Testis (tissue), 5 donors: ENCODE measurements at places on chromosomes 2 and 18. TPM values are rescaled to one million over a fixed set of nuclear protein-coding genes. Genes with fewer than 3 reads are reported as not detected.

The B3GNT7 gene
- total RNA-seq: 3.3 TPM

The VIT gene
- 9.4 TPM for total RNA-seq

The SNED1 gene
- 82.7 TPM for total RNA-seq

The FKBP7 gene
- total RNA-seq: 10.1 TPM

The TBR1 gene
- total RNA-seq: 5.3 TPM

The SERPINB11 gene
- 2.0 TPM for total RNA-seq

The SERPINB13 gene
- not detected for total RNA-seq

The SPR gene
- 21.7 TPM for total RNA-seq

DNA sequence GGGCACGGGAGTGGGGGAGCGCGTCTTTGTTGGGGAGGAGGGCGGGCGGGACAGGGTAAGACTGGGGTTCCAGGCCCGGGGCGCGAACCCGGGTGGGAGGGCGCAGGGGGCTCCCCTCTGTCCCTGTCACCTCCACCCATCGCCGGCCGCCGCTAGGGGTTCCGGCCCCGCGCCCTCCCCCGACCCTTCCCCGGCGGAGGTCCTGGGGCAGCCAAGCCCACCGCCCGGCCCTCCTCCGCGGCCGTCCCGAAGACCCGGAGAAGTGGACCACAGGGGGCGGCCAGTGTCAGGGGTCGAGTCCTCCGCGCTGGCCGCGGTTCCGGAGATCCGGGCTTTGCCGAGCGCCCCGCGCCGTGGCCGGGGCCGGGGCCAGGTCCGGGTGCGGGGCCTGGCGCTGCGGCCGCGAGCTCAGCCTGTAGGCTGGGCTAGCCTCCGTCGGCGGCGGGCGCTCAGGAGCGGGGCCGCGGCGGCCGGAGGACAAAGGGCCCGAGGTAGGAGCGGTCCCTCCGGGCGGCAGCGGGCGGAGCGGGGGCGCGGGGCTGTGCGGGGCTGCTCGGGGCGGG lies 16.6 kb upstream of the E2F6 start:
- H3K4me3 ChIP-seq: peak overlapping the region; percentile 69
- H3K4me1 ChIP-seq: peaks cover 9% of the 10 kb centered on the region
- no peaks in the 10 kb centered on the region for H3K36me3 ChIP-seq
- no peaks in the 10 kb centered on the region for H3K27me3 ChIP-seq
- H3K27ac ChIP-seq: peak overlapping the region; percentile 91
- DNase-seq: peak; percentile 56

DNA sequence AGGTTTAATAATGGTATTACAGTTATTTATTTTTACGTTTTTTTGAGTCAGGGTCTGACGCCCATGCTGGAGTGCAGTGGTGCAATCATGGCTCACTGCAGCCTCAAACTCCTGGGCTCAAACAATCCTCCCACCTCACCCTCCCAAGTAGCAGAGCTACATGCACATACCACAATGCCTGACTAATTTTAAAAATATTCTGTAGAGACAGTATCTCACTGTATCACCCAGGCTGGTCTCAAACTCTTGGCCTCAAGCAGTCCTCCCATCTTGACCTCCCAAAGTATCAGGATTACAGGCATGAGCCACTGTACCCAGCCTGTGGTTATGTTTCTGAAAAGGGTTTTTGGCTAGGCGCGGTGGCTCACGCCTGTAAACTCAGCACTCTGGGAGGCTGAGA lies 120.8 kb downstream of the ESCO1 start:
- no peak for DNase-seq
- H3K4me3 ChIP-seq: no peak overlapping the region
- no peaks in the 10 kb centered on the region for H3K36me3 ChIP-seq
- no peak overlapping the region for H3K27ac ChIP-seq

GRCh38 chr2:119004602-119005001 lies 62.6 kb downstream of the MARCO start:
- no peak overlapping the region for H3K27ac ChIP-seq
- H3K4me1 ChIP-seq: no peaks in the 10 kb centered on the region
- peak; percentile 7 for DNase-seq
- no peaks in the 10 kb centered on the region for H3K27me3 ChIP-seq
- H3K36me3 ChIP-seq: no peaks in the 10 kb centered on the region

DNA sequence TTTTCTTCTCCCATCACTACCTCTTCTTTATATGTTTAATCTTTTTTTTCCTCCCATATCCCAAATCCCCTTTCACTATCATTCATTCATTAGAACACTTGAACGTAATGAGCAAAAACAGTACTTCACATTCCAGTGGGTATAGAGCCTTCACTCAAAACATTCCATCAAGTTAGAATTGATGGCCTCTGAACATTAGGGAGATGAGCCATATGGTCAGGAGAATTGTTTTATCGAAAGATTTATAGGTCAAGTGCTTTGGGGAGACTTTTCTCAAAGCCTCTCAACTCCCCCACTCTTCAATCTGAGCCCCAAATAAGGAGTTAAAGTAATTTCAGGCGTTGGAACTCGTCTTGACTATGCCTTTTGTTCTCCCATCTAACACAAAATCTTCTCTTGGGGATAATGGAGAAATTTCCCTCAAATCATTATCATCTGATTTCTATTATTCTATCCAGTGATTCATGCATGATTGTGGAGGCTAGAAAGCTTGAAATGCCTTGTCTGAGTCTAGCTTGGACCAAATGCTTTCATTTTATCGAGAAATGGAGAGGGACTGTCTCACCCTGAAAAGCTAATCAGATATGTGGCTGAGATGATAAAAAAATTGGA lies 79.2 kb downstream of the KIAA2012 start:
- no peak for DNase-seq
- H3K36me3 ChIP-seq: no peaks in the 10 kb centered on the region
- H3K27me3 ChIP-seq: no peaks in the 10 kb centered on the region
- H3K27ac ChIP-seq: no peak overlapping the region
- peaks cover 15% of the 10 kb centered on the region for H3K4me1 ChIP-seq

DNA sequence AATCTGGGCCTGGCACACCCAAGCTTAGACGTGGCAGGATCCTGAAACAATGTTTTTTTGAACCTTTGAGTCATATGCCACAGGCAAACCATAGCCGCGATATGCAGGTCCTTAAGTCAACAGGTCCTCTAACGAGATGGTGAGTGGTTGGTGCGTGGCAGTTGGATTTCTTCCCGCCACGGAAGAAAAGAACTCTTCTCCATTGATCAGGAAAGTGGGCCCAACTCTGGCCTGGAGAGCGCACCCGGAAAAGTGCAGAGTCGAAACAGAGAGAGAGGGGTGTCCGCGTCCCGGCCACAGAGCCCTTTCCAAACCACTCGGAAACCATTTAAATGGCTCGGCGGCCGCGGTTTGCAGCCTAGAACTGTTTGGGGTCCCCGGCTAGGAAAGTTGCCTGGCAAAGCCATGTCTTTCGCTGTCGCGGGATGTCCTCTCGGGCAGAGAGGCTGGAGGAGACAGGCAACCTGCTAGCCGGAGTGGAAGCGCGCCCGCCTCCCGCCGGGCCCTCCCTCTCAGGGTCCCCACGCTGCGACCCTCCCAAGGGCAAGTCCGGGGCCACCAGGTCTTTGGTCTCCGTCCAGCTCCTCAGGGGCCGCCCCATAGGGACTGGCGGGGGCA lies 777 bp downstream of the GALNT3 start:
- no peaks in the 10 kb centered on the region for H3K27me3 ChIP-seq
- no peaks in the 10 kb centered on the region for H3K4me1 ChIP-seq
- peak overlapping the region; percentile 44 for H3K4me3 ChIP-seq
- DNase-seq: no peak

DNA sequence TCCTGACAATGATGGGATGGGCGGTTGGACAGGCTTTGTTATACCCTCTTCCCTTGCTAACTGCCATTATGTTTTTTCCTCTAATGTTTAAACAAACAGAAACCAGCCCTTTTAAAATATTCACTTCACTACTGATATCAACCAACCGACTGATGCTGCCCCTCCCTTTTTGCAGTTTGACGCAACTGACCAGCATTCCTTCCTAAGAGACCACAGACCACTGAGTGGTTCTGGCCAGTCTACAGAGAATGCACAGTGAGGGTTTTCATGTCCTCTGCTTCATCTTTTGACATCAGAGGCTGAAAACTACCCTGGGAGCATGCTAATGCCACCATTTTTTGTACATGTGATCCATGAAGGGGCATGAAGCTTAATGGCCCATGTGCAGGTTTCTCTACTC lies 85.3 kb downstream of the CYP26B1 start:
- H3K27me3 ChIP-seq: no peaks in the 10 kb centered on the region
- no peaks in the 10 kb centered on the region for H3K36me3 ChIP-seq
- no peak overlapping the region for H3K27ac ChIP-seq
- H3K4me1 ChIP-seq: no peaks in the 10 kb centered on the region

- H3K27ac ChIP-seq: peak overlapping the region; percentile 100
- H3K4me3 ChIP-seq: peak overlapping the region; percentile 82
- no peaks in the 10 kb centered on the region for H3K36me3 ChIP-seq
- peaks cover 26% of the 10 kb centered on the region for H3K4me1 ChIP-seq
- no peaks in the 10 kb centered on the region for H3K27me3 ChIP-seq
These were observed 2.1 kb upstream of the PCBP1 start for GRCh38 chr2:70084973-70085710.

DNA sequence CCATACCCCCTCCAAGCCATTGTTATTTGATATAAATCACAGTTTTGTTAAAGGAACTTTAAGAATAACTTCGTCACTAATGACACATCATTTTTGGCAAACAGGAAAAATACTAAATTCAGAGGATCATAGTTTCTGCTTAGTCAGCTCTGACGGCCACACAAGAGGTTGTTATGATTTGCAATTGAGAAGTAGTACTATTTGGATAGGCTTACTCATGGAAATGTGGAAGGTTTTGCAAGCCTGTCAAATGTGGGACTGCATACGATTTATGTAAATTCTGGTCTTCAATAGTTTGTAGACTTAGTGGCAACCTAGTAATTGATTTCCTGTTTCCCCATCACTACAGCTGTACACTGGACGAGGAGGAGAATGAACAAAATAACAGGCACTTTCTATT lies 108.1 kb downstream of the ARHGEF33 start:
- no peak overlapping the region for H3K27ac ChIP-seq
- no peaks in the 10 kb centered on the region for H3K4me1 ChIP-seq
- H3K36me3 ChIP-seq: no peaks in the 10 kb centered on the region
- H3K4me3 ChIP-seq: no peak overlapping the region

DNA sequence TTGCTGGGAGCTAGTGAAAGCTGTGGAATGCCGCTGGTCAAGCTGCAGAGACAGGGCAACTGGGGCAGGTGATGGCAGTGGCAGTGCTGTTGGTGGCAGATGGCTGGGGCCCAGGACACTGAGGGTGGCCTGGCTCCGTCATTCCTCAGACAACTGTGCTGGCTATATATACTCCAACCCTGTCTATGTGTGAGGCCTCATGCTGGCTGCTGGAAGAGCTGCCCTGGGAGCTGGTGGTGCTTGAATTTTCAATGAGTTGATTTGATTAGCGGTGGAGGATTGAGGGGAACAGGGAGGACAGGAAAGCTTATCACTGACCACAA lies 66.5 kb upstream of the TMEM200C start:
- no peak overlapping the region for H3K27ac ChIP-seq
- no peaks in the 10 kb centered on the region for H3K27me3 ChIP-seq
- H3K36me3 ChIP-seq: no peaks in the 10 kb centered on the region
- H3K4me1 ChIP-seq: no peaks in the 10 kb centered on the region
- H3K4me3 ChIP-seq: no peak overlapping the region

DNA sequence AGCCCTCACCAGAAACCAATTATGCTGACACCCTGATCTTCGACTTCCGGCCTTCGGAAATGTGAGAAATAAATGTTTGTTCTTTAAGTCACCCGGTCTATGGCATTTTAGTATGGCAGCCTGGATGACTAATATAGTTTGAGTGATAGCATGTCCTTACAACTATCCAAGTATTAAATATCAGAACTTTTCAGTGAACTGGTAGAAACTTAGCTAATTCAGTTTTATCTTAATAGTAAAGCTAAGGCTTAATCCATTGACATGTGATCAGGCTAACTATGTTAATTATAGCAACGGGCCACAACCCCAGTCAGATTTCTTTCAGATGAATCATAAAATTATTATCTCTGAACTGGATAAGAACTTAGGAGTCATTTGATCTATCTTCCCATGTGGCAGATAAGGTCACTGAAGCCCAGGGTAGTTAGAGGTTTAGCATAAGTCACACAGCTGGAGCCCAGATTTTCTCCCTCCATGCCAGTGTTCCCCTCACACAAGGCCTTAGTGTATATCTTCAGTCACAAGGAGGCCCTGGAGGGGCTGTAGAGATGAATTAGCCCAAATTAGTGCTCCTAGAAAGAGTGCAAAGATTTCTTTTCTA lies 40.7 kb upstream of the UPP2 start:
- H3K27me3 ChIP-seq: no peaks in the 10 kb centered on the region
- no peak overlapping the region for H3K27ac ChIP-seq
- no peaks in the 10 kb centered on the region for H3K36me3 ChIP-seq
- DNase-seq: no peak
- H3K4me3 ChIP-seq: no peak overlapping the region

DNA sequence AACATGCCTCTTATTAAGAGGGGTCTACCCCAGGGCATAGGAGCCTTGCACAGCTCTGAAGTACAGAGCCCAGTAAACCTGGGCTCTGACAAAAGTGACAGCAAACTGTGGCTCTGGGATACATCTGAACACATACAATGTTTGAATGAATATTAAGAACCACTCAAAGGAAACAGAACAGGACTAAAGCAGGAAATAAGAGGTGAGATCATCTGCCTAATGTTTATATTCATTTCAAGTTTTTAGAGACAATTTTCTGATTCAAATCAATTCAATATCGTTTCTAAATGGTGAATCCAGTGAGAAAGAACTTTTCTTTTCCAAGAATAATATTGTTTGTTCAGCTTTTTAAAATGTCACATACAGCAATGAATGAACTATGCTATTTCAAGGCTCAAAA lies 136.7 kb upstream of the CAVIN2 start:
- H3K4me1 ChIP-seq: no peaks in the 10 kb centered on the region
- H3K27ac ChIP-seq: no peak overlapping the region
- no peaks in the 10 kb centered on the region for H3K27me3 ChIP-seq

- no peak for DNase-seq
- no peaks in the 10 kb centered on the region for H3K4me1 ChIP-seq
- H3K27ac ChIP-seq: no peak overlapping the region
- no peak overlapping the region for H3K4me3 ChIP-seq
- H3K36me3 ChIP-seq: no peaks in the 10 kb centered on the region
- no peaks in the 10 kb centered on the region for H3K27me3 ChIP-seq
These were observed 243.0 kb downstream of the ZNF407 start for GRCh38 chr18:74840492-74841167.

GRCh38 chr2:241091201-241091600 lies 10.9 kb downstream of the MTERF4 start:
- no peak overlapping the region for H3K4me3 ChIP-seq
- no peak for DNase-seq
- peaks cover 6% of the 10 kb centered on the region for H3K4me1 ChIP-seq
- H3K27me3 ChIP-seq: no peaks in the 10 kb centered on the region

DNA sequence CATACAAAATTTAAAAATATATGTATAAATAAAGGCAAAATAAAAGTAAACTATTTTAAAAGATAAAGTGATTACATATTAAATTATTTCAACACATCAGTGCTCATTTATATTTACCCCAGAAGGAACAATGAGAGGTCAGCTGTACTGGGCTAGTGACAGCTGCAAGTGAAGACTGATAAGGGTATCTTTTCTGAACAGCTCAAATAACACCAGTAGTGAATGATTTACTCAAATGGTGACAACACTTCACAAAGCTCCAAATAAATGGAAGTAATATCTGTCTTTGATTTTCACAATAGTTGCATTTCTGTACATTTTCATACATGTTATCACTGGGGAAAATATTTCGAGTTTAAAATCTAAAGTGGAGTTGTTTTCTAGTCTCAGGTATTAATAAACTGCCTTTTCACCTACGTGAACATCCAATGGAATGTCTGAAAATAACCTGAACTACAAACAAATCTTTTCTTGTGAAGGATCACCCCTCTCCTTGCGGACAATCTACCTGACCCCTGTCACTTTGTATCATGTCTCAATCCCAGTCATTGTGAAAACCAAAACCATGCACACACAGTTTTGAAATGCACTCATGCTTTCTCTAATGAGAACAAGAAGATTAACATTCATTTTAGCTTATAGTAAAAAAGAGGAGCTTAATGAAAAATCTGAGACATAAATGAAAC lies 1928.8 kb upstream of the CELF4 start:
- no peaks in the 10 kb centered on the region for H3K27me3 ChIP-seq
- no peak overlapping the region for H3K4me3 ChIP-seq
- H3K27ac ChIP-seq: no peak overlapping the region
- H3K36me3 ChIP-seq: no peaks in the 10 kb centered on the region
